AG04450 (cell line): ENCODE measurements at places on chromosomes 11 and 22.

DNA sequence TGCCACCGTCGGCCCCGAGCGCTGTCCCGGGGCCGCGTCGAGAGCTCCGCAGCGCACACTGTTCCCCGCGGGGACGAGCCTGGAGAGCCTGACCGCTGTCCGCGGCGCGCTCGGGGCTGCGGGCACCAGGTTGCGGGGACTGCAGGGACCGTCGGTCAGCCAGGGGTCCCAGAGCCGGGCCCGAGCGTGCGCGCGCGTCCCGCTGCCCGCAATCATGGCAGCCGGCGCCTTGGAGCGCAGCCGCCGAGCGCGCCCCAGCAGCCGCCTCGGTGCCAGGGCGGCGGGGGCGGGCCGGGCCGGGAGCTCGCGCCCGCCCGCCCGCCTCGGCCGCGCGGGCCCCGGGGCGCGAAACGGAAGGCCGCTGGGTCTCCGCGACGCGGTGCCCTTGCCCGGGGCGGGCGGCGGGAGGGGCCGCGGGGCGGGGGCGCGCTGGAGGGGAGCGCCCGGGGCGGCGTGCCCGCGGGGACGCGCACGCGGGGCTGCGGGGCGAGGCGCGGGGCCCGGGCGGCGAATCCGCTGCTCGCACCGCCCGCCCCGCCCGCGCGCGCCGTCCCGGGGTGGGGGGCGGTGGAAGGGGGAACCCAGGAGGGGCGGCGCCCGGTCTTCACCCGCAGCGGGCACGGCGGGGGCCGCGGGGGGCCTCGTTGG is 79.4 kb upstream of the PPARA start:
- DNase-seq: no peak

DNA sequence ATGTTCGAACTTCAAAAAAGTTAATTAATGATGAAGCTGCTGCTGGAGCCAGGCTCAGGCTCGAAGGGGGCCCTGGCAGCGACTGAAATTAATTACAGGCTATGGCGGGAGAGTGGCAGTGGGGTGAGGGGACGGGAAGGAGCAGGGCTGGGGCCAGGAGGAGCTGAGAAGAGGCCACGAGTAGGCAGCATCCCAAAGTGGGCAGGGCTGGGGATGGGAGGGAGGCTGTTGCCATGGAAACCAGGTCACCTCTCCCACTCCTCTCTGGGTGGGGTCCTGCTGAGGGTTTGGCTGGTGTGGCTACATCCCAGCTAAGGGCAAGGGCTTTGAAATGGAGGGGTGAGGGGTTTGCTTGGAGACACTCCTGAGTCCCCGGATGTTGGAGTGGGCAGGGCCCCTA is 23.9 kb downstream of the CACNA1I start:
- DNase-seq: no peak

DNA sequence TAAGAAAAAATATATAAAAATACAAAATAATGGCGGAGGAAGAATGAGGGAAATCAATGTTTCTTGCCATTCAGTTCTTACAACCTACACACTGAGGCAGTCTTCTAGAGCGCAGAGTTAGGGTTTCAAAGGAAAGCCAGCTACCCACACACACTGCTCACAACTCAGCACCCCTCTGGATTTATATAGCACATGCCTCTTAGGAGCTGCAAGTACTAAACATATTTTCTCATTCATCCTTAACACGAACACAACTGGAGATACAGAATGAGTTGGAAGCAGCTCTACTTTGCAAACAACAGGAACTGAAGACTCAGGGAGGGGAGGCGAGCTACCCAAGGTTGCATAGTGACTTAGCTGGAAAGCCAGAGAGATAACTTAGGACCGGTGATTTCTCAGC is 293.8 kb downstream of the CTTN start:
- no peak for DNase-seq

DNA sequence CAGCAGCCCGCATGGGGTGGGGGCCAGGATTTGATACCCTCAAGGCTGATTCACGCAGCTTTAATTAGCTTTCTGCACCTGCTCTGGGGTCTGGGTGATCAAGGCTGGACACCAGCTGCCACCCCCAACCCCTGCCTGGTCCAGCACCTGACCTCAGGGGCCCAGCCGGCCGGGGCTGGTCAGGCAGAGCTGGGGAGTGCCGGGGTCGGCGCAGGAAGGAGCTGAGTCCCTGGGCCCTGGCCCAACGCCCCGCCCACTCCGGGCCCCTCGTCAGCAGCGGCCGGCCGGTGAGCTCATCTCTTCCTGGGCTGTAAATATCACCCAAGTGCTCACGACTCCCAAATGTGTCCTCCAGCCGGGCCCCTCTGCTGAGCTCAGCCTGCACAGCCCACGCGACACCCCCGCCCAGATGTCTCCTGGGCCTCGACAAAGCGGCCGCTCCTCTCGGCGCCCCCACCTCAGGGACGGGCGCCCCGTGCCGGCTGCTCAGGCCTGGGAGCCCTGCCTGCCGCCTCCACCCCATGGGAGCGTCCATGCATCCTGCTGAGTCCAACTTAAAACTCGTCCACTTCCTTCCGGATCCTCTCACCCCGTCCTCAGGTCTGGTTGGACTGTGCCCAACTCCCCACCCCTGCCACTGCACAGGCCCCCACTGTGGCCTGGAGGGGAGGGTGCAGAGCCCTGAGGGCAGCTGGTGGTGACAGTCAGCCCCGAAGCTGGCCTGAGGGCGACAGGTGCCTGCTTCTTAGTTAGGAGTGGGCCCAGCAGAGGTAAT is 29.0 kb downstream of the RTN4R start:
- no peak for DNase-seq

DNA sequence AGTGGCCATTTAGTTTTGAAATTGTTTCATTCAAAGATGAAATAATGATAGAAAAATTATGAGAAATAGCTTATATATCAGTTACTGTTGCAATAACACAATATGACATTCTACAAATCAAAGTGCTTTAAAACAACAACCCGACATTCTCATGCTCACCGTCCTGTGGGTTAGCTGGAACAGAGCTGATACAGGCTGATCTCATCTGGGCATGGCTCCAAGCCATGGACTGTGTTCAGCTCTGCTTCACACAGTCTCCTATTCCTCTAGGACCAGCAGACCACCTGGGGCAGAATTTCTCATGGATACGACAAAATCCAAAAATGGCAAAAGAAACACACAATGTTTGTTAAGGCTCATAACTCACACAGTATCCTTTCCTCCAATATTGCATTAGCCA is 178.6 kb downstream of the CNTN5 start:
- DNase-seq: no peak

GRCh38 chr22:50010676-50011446 is 1.7 kb downstream of the IL17REL start:
- DNase-seq: no peak

DNA sequence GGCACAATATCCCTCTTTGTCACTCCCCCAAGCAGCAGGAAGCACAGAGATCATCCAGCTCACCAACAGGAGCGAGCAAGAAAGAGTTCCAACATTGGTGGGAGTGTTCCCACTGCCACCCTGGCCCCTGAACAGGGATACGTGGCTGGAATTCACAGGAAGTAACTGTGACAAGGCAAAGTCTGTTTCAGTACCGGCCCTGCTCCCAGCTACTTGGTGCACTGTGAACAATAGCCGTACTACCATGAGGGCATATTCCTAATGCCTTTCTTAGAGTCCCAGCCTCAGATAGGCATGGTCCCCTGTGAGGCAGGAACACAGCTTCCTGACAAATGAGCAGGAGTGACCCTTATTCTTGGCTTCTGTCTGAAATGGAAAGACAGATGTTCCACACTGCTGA is 1.8 kb upstream of the SLC37A2 start:
- no peak for DNase-seq

DNA sequence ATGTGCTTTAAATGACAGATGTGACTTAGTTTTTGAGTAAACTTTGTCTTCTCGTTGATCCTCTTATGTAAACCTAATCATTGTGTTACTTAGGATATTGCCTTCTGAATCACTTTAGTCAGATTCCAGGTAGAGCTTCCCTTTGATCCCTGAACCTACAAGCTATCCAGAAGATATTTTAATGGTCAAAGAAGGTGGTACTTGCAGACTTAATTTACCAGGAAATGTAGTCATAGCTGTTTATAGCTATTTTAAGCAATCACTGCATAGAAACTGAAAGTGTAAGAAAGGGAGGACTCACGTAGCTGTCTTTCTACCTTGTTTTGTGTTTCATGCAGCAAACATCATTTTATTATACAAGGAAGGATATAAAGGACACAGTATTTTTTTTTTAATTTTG is 189.5 kb downstream of the DDX10 start:
- DNase-seq: no peak

- peak; percentile 30 for DNase-seq
Measured at GRCh38 chr22:36136475-36136874, 24.1 kb downstream of the APOL3 start.

- peak; percentile 16 for DNase-seq
Measured at GRCh38 chr11:105229257-105229656, 89.7 kb upstream of the CARD18 start.

DNA sequence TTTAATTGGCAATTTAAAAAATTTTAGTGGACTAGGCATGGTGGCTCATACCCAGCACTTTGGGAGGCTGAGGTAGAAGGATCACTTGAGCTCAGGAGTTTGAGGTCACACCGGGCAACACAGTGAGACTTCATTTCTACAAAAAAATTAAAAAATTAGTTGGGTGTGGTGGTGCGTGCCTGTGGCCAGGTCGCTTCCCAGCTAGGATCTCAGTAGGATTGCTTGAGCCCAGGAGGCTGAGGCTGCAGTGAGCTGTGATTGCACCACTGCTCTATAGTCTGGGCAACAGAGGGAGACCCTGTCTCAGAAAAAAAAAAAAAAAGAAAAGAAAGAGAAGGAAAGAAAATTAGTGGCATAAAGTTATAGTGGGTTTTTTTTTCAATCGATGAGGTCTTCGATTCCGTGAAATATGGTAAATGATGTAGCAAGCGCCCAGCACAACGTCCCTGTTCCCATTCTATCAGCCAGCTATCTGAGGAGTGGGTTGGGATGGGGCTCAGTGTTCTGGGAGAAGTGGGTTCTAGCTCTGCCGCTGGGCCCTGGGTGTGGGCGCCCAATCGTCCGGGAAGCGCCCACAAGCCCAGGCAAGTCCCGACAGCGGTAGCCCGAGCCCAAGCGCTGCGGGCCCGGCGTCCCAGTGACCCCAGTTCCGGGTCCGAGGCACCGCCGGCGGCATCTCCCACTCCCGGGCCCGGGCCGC is 1.4 kb downstream of the FOSL1 start:
- DNase-seq: no peak

DNA sequence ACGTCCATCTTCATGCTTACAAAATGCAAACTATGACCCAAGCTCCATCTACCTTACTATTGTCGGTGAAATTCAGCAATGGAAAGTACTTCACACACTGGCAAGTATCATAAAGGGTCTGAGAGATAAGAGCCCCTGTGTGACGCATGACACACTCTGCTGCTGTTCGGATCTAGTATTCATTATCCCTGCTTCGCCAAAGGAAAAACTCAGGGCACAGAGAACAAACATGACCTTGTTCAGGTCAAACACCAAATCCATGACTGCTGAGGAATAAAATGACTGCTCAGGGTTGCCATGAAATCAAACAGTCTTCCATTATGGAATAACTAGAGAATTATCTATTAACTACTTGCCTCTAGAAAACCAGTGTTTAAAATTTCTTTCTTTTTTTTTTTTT is 73.0 kb downstream of the MICAL3 start:
- DNase-seq: no peak

DNA sequence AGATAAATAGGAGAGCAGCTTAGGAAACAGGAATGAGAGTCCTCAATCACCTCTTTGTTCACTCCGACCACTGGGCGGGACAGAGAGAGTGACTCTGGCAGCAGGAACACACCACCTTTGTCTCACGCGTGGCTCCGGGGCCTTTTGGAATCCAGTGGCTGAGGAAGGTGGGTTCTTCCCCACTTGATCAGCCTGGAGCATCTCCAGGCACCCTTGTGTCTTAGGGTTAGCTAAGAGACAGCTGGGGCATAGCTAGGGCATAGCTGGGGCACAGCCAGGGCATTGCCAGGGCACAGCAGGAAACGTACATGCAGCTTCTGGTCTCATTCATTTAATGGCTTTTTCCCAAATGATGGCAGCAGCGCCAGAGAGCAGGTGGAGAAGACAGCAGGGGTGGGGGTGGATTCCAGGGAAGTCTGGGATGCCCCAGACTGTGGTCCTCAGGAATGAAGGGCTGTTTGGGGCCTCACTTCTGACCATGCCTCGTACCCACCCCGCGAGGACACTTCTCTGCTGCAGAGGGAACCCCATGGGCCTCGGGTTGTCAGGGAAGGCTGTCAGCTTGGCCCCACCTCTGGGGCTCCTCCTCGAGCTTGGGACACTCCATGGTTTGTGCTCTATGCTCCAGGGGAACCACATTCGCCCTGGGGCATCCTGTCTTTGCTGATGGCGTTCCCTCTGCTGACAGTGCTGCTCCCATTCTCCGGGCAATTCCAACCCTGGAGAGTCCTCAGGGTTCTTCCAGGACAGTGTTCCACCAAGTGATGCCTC is 30.4 kb upstream of the SHANK2 start:
- DNase-seq: no peak

DNA sequence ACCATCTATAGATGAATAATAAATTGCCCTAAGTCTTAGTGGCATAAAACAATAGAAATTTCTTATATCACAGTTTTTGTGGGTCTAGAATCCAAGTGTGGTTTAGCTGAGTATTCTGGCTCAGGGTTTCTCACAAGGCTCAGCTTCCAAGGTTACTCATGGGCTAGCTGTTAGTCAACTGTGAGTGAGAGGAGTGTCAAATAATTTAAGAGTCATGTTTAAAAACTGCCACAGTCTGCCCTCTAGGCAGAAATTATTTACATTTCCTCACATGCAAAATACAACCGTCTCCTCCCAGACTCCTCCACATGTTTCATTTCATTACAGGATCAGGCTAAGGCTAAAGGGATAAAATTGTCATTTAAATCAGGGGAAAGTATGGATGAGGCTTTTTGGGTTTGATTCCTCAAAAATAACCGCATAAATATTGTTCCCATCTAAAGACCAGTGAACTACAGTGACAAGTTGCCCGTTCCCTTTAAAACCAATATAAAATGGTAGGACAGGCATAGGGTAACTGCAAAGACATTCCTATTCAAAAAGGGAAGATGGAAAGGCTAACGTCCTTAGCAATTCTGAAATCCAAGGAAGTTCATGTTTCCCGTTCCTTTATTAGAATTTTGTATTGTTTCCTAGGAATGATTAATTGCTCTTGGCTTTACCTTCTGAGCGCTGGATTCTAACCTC is 324.3 kb downstream of the DYNC2H1 start:
- peak; percentile 76 for DNase-seq

- no peak for DNase-seq
Measured at GRCh38 chr11:20488352-20488751, 100.8 kb downstream of the PRMT3 start.

DNA sequence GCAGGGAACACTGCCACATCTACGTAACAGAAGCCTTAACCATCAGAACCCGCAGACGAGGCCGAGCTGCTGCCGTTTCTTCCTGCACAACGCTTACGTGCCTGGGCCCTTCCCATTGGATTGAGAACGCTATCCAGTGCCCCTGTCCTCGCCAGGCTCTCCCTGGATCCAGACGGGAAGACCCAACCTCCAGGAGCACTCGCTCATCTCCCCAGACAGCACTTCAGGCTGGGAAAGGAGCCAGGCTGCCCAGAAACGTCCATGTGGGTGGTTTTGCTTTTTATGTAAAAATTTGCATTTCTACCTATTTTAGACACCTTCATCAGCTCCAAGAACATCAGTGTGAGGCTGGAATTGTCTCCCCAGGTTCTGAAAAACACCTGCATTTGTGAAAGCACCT is 7.3 kb upstream of the CRYBB3 start:
- DNase-seq: no peak
